Activated naive CD4-positive, alpha-beta T cell treated with anti-CD3 and anti-CD28 coated beads, Interleukin-2, amount 10 ng/mL, durations not matched to agents 7 days and 5 days (primary cell): ENCODE measurements at places on chromosomes 6 and 20.

DNA sequence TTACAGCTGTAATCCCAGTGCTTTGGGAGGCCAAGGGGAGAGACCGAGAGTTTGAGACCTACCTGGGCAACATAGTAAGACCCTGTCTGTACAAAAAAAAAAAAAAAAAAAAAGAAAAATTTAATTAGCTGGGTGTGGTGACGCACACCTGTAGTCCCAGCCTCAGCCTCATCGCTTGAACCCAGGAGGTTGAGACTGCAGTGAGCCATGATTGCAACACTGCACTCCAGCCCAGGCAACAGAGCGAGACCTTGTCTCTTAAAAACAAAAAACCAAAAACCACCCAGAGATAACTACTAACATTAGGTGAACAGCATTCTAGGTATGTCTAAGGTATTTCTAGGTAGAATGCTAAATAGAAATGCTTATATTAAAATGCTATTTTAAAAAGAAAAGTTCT lies 21.0 kb upstream of the PI16 start:
- no peak for DNase-seq

DNA sequence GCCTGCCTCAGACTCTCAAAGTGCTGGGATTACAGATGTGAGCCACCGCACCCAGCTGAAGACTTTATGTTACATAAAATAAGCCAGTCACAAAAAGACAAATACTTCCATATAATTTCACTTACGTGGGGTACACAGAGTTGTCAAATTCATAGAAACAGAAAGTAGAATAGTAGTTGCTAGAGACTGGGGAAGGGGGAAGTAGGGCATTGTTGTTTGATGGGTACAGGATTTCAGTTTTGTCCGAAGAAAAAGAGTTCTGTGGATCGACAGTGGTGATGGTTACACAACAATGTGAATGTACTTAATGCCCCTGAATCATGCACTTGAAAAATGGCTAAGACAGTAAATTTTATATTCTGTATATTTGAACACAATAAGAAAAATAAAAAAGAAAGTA lies 41.6 kb upstream of the ANKEF1 start:
- DNase-seq, result no peak

DNA sequence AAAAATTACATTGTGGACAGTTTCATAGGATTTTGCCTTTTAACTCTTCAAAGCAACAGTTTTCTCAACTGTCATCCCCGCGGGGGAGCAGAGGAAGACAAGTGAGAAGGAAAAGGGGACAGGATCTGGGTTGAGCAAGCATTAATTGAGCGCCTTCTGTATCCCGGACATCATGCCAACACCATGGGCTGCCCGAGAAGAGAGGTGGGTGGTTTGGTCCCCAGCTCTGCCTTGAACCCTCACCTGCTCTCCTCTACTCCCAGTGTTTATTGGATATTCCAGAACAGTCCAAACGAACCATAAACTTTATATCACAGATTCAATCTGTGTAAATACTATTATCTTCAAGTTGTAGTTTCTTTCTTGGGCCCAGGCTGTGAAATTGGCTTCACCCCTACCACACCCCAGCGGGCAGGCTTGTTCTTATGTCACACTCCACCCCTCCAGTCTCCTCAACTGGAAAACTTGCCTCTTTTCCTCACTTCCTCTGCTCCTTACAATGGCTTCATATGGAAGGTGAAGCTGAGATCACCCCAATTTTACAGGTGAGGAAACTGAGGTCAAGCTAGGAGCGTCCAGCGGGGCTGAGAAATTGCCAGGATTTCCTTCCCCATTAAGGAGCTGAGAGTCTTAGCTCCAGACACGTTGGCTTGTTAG lies 6.0 kb downstream of the PCK1 start:
- DNase-seq, result no peak

- DNase-seq, result peak; percentile 34
Measured at GRCh38 chr20:43752561-43753301, 25.9 kb upstream of the GTSF1L start.

- no peak for DNase-seq
Measured at GRCh38 chr20:51802170-51802751, at the start of gene SALL4. TSS of gene SALL4 (minus strand) at chr20:51802521. CDS start at chr20:51802408, 113 bp downstream.

GRCh38 chr6:73923905-73924485 lies 228.0 kb downstream of the CD109 start:
- DNase-seq, result no peak

GRCh38 chr6:62283365-62283764 lies 2.7 kb downstream of the KHDRBS2 start:
- DNase-seq, result no peak

GRCh38 chr20:43955062-43955749 lies 40.6 kb downstream of the TOX2 start:
- DNase-seq, result peak; percentile 49

GRCh38 chr6:26581164-26581915 lies 15.4 kb upstream of the ABT1 start:
- DNase-seq, result no peak

DNA sequence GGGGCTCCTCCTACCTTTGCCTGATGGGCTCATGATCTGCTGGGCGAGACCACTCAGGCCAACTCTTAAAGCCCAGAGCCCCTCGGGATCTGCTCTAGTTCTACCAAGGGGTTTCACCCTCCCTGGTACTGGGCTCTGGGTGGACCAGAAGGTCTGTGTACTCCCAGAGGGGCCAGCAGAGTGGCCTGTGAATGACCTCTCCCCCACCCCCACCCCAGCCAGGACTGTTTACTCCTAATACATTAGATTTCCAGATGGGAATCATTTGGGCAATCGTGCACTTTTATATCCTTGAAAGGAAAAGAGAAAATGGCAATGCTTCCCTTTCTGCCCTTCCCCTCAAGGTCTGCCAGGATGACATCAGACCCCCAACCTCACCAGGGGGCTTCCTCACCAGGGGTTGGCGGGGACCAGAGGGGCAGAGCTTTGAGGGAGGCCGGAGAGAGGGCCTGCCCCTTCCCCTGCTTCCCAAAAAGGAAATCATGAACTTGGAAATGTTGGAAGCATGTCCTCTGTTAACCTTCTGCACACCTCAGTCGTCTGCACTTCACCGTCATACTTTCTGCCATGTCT lies 37.1 kb upstream of the PMEPA1 start:
- DNase-seq, result no peak

DNA sequence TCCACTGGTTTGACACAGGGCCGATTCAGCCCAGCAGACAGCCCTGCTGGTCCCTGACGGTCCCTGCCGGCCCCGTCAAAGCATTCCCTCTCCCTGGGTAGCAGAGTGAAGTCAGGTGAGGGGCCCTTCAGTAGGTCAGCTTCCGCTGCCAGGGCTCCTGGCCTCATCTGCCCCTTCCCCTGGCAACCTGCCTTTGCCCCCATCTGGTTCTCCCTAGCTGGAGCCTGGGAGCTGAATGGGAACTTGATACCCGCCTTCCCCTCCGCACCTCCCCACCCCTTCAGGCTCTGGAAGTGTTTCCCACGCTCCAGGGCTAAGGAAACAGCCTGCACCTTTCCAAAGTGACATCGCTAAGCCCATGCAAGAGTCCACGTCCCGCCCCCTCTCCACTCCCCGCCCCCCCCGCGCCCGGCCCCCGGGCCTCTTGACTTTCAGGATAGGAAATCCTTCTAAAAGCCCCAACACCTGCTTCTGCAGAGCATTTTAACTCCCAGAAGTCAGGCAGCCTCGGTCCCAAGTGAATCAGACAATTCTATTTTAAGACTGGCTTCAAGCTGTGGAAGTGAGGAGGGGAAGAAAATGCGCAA lies 53.3 kb downstream of the ISM1 start:
- no peak for DNase-seq

GRCh38 chr20:11826334-11826733 lies 91.4 kb upstream of the BTBD3 start:
- DNase-seq, result no peak

DNA sequence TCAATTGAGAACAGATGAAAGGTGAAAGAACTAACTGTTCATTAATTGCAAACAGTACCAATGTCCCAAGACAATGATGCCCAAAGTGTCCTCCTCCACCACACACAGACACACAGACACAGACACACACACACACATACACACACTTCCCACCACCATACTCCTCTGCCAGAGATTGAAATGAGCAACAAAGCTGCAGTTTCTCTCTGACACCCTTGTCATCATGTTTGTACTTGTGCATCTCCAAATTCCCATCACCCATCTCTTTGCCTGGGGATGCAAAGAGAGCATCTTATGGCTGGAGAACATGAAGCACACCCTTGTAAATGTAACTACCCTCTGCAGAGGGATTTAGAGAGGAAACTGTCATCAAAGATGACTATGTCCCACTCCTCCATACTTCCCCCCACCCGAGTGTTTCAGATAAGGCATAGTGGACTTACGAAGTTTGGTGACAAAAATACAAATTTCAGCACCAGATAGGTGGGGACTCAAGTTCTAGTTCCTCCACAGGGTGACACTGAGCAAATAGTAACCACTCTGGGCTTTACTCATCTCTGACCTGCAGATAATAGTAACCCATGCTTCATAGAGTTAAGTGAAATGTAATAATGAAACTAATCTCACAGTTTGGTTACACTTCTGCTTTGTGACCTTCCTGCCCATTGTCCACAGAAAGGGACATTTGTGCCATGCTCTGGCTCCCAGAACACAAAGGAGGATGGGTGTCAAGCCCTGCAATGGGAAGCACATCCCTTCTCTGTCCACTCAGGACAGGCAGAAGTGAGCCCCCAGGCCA lies 8.7 kb downstream of the MAFB start:
- DNase-seq, result no peak

GRCh38 chr6:148186916-148187315 lies 155.7 kb upstream of the SASH1 start:
- DNase-seq, result no peak

- no peak for DNase-seq
Measured at GRCh38 chr6:159229651-159230051, 60.5 kb downstream of the FNDC1 start.
